ENCODE measurements at places on chromosomes 2 and 18. TPM values are rescaled to one million over a fixed set of nuclear protein-coding genes. Genes with fewer than 3 reads are reported as not detected.

The IL1RL1 gene
- total RNA-seq, result 93.2 TPM

The UGT1A8 gene
- 0.26 TPM for total RNA-seq

The PDE11A gene
- 1.3 TPM for total RNA-seq

The DTNA gene
- total RNA-seq, result 23.8 TPM

The KLHL41 gene
- 1.6 TPM for total RNA-seq

The PKDCC gene
- 131 TPM for total RNA-seq

The PDCD1 gene
- total RNA-seq, result 0.83 TPM

The PPM1B gene
- 35.7 TPM for total RNA-seq

The TMEM131 gene
- total RNA-seq, result 54.0 TPM

The TMEM247 gene
- total RNA-seq, result not detected

Measured in lung (tissue), 17 donors.